ENCODE measurements at places on chromosomes 13 and 19.
A peak's percentile ranks its signal among the peaks of the same experiment; 100 is the strongest.

- DNase-seq, result peak; percentile 99
Observed at GRCh38 chr19:1102407-1103131, 1.2 kb upstream of the GPX4 start.

GRCh38 chr19:47790398-47790814 lies 11.9 kb downstream of the SELENOW start:
- peak; percentile 60 for DNase-seq

DNA sequence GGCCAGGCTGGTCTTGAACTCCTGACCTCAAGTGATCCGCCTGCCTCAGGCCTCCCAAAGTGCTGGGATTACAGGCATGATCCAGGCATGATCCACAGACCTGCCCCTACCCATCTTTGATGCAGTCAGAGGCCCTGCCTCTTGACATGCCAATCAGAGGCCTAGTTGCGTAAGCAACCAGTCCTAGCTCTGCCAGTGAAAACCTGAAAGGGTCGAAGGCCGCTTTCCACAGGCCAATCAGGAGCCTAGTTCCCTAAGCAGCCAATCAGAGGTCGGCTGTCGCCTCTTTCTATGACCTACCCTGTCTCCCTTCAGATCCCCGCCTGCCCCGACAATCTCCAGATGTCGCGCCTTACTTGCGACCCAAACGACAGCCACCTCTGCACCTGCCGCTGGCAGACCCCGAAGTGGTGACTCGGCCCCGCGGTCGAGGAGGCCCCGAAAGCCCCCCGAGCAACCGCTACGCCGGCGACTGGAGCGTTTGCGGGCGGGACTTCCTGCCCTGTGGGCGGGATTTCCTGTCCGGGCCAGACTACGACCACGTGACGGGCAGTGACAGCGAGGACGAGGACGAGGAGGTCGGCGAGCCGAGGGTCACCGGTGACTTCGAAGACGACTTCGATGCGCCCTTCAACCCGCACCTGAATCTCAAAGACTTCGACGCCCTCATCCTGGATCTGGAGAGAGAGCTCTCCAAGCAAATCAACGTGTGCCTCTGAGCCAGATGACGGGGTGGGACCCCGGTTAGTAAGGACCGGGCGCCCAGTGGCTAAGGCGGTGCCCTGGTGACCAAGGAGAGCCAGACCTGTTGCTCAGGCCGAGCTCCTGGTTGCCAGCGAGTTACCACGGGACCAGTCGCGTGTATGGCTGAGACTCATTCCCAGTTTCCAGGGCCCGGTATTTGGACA lies 6.3 kb downstream of the SYDE1 start:
- DNase-seq, result no peak

GRCh38 chr19:46624958-46625661 lies at the start of gene PTGIR:
PTGIR (minus strand) TSS chr19:46625089; CDS start chr19:46624225, 864 bp downstream.
- peak; percentile 83 for DNase-seq

GRCh38 chr19:1255186-1256161 lies 7.1 kb downstream of the MIDN start:
- no peak for DNase-seq

GRCh38 chr13:110358381-110358780 lies 51.3 kb downstream of the COL4A2 start:
- DNase-seq, result no peak

GRCh38 chr13:76837801-76838200 lies 48.4 kb downstream of the KCTD12 start:
- no peak for DNase-seq

GRCh38 chr13:112545856-112546255 lies 42.1 kb downstream of the TUBGCP3 start:
- DNase-seq, result peak; percentile 61

DNA sequence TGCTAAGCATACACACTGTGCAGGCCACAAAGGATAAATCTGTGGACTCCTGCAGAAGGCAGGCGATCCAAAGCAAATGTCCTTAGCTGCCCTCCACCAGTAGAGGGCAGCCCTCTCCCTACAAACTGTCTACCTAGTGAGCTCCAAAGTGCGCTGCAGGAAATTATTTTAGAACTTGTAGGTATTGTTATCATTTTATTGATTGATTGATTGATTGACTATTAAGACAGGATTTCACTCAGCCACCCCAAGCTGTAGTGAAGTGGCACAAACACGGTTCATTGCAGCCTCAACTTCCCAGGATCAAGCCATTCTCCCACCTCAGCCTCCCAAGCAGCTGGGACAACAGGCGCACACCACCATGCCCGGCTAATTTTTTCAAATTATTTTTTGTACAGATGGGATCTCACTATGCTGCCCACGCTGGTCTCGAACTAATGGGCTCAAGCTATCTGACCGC lies 37.3 kb downstream of the RNF6 start:
- peak; percentile 59 for DNase-seq

DNA sequence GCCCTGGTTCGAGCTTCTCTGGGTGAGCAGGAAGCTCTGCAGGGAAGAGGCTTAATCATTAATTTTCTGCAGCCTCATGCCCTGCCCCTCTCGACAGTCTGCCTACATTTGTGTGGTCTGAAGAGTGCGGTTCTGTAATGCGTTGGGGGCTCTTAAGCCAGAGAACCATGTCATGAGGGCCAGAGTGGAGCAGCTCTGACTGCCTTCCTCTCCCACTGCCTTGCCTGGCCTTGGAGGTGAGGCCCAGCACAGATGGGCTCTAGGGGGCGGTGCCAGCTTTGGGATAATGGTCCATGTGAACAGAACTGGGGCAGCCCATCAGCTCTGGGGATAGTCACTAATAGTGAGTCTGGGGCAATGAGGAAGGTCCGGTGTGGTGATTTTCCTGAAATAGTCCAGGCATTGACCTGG lies 5.7 kb downstream of the FGF9 start:
- no peak for DNase-seq

DNA sequence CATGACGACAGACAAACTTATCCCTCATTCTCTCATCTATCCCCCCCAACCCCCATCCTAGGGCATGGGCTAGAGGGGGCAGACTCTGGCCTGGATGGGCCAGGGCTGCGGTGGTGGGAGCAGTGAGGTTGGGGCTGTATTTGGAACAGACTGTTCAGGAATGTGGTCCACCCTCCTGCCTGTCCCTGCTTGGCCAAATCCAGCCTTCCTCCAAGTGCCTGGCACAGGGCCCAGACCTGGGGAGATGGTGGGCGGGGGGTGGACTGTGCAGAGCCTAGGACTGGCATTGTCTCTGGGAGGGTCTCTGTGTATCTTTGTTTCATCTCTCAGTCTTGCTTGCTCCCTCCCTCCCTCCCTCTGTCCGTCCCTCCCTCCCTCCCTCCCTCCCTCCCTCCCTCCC lies 14.2 kb downstream of the EGLN2 start:
- DNase-seq, result no peak

- no peak for DNase-seq
Observed at GRCh38 chr13:42728507-42729180, 52.7 kb upstream of the FAM216B start.

DNA sequence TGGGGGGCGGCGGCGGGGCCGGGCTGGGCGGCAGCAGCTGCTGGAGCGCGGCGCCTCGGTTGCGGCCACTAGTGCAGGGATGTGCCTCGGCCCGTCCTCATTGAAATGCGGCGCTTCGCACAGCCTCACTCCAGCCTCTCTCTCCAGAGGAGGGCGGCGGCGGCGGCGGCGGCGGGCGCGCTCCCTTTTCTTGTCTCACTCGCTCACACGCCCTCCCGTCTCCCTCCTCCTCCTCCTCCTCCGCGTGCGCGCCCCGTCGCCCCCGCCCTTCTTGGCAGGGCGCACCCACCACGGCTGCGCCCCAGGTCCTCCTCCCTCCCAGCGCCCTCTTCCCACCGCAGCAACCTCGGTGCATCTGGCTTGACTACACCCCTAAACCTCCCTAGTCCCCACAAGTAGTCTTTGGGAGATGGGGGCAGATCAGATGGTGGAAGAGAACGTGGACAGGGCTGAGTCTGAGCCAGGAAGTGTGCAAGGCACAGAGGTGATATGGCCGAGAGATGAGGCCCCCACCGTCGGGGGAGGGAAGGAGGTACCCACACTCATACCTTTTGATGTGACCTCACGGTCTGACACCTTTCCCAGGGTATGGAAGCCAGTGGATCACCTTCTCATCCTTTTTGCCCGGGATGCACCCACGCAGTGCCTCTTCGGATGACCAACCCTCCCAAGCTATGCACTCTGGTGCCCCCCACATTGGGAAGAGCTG lies at the start of gene DCLK1:
Gene DCLK1 (minus strand): TSS at position 161 of the 709 bp plus-strand sequence.
- DNase-seq, result peak; percentile 49

DNA sequence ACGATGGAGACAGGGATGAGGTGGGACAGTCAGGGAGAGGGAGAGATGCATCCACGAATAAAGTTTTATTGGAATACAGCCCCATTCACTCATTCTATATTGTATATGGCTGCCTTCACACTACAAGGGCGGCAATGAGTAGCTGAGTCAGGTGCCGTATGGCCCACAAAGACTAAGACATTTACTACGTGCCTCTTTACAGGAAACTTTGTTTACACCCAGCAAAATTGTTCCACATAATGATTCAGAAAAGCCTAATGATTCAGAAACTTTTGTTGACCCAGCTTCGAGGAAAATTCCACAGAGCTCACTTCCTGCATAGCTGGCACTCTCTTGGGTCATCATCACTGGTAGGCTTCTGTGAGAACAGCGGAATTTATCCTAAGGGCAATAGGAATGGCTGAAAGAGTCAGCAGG lies 87.3 kb upstream of the PEG3 start:
- DNase-seq, result no peak

DNA sequence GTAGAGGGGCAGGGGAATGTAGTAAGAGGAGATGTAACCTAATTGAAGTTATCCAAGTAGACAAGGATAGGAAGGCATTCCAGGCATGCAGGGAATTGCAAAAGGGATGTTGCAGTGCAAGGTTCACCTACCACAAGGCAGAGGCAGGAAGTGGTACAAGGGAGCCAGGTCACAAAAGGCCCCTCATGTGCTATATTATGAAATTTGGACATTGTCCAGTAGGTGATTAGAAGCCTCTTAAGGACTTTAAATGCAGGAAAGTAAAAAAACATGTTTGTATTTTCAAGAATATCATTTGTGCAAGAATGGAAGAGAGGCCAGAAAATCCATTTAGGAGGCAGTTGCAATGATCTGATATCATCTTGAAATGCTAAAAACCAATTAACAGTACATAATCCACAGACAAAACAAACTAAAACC lies 111.4 kb downstream of the FRY start:
- DNase-seq, result peak; percentile 70

Measured in fibroblast of skin of right quadriceps (primary cell).